ENCODE measurements at places on chromosomes 1 and 21. TPM values are rescaled to one million over a fixed set of nuclear protein-coding genes. Genes with fewer than 3 reads are reported as not detected.
A peak's percentile ranks its signal among the peaks of the same experiment; 100 is the strongest.

DNA sequence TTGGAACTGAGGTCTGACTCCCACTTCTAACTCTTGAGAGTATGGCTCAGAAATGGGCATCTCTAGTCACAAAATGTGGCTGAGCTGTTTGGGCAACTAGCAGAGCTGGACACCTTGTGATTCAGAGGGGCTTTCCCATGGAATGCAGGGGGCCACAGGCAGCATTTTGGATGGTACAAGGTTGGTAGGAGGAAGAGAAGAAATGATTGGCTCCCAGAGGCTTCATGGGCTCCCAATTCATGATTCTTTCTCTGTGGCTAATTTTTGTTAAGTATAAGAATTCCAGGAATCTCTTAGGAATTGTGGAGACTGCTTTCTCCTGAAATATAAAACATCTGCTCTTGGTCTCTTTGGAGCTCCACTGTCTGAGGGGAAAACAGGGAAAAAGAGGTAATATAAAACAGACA is 49.7 kb downstream of the PBX1 start:
- H3K27me3 ChIP-seq, result no peaks in the 10 kb centered on the region
- no peaks in the 10 kb centered on the region for H3K36me3 ChIP-seq
- H3K4me3 ChIP-seq, result no peak overlapping the region
- no peak for DNase-seq
- H3K27ac ChIP-seq, result no peak overlapping the region
- no peaks in the 10 kb centered on the region for H3K4me1 ChIP-seq

GRCh38 chr1:227886993-227887696 is 60.6 kb downstream of the WNT9A start:
- H3K4me1 ChIP-seq, result no peaks in the 10 kb centered on the region
- DNase-seq, result peak; percentile 2
- H3K27ac ChIP-seq, result no peak overlapping the region
- H3K27me3 ChIP-seq, result no peaks in the 10 kb centered on the region
- H3K36me3 ChIP-seq, result no peaks in the 10 kb centered on the region

GRCh38 chr1:3040004-3040403 is 18.7 kb downstream of the ACTRT2 start:
- H3K4me3 ChIP-seq, result no peak overlapping the region
- no peak for DNase-seq
- H3K4me1 ChIP-seq, result peaks cover 10% of the 10 kb centered on the region
- no peaks in the 10 kb centered on the region for H3K36me3 ChIP-seq
- H3K27ac ChIP-seq, result no peak overlapping the region

GRCh38 chr1:46724991-46725735 is 6.2 kb upstream of the EFCAB14 start:
- H3K4me1 ChIP-seq, result no peaks in the 10 kb centered on the region
- H3K4me3 ChIP-seq, result no peak overlapping the region
- DNase-seq, result peak; percentile 87

DNA sequence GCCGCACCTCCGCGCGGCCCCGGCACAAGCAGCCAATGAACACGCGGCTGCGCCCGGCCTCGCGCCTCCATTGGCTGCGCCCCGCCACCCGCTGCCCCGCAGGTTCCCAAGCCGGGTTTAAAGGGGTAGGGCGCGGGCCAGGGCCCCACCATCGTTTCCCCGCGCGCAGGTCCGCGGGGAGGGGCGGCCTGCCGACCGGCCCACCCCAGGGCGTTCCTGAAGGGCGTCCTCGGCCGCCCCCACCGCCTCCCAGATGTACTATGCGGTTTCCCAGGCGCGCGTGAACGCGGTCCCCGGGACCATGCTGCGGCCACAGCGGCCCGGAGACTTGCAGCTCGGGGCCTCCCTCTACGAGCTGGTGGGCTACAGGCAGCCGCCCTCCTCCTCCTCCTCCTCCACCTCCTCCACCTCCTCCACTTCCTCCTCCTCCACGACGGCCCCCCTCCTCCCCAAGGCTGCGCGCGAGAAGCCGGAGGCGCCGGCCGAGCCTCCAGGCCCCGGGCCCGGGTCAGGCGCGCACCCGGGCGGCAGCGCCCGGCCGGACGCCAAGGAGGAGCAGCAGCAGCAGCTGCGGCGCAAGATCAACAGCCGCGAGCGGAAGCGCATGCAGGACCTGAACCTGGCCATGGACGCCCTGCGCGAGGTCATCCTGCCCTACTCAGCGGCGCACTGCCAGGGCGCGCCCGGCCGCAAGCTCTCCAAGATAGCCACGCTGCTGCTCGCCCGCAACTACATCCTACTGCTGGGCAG is at the start of gene OLIG1:
OLIG1 (plus strand) TSS at position 148 of the 750 bp plus-strand sequence; CDS start at position 254, 106 bp downstream.
- H3K36me3 ChIP-seq, result no peaks in the 10 kb centered on the region
- H3K4me3 ChIP-seq, result no peak within 1 kb of the TSS
- H3K27me3 ChIP-seq, result no peaks in the 10 kb centered on the region
- no peak for DNase-seq
- H3K4me1 ChIP-seq, result peaks cover 18% of the 10 kb centered on the region
- no peak within 1 kb of the TSS for H3K27ac ChIP-seq

GRCh38 chr1:164668491-164669400 is 109.8 kb downstream of the PBX1 start:
- H3K27me3 ChIP-seq, result no peaks in the 10 kb centered on the region
- no peaks in the 10 kb centered on the region for H3K4me1 ChIP-seq
- H3K27ac ChIP-seq, result no peak overlapping the region
- no peak overlapping the region for H3K4me3 ChIP-seq

Gene SRSF11
- 209 TPM for total RNA-seq

DNA sequence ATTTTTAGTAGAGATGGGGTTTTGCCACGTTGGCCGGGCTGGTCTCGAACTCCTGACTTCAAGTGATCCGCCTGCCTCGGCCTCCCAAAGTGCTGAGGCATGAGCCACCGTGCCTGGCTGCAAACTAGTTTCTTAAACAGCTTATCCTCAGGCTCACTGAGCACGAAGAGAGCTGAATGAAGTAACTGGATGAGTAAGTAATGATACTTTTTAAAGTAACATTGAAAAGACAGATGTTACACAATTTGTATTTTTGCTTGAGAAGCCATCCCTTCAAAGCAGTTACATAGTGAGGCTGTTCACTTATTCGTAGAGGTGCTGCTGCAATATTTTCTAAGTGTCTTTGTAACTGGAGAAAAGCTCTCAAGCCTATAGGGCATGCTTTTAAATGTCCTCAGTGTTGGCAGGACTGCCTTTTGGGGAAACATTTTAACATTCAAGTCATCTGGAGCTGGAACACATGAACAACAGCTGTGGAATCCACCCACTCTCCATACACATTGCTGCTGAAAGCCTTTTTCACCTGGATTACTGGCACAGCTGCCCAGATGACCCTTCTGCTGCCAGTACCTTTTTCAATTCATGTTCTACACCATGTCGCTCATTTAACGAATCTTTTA is 2.7 kb upstream of the YBX1 start:
- H3K4me3 ChIP-seq, result no peak overlapping the region
- peaks cover 30% of the 10 kb centered on the region for H3K36me3 ChIP-seq

GRCh38 chr1:230148768-230149469 is 81.9 kb downstream of the GALNT2 start:
- DNase-seq, result no peak
- H3K36me3 ChIP-seq, result no peaks in the 10 kb centered on the region
- H3K4me1 ChIP-seq, result peaks cover 5% of the 10 kb centered on the region

Gene LYPLA2
- 43.1 TPM for total RNA-seq

Gene TAF13
- total RNA-seq, result 17.8 TPM

Gene SPRR3
- total RNA-seq, result not detected

DNA sequence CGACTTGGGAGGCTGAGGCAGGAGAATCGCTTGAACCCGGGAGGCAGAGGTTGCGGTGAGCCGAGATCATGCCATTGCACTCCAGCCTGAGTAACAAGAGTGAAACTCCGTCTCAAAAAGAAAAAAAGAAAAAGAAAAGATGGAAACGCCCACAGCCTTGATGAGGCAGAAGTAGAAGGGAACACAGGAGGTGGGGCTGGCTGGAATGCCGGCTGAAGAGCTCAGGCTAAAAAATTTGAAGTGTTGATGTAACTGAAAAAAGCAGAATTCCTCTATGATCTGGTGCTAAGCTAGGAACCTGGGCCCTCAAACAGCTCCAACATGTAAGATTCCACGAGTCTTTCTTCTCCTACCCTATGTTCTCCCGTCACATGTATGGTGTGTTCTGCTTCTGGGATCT is 53.6 kb downstream of the SLC66A1 start:
- no peak for DNase-seq
- no peaks in the 10 kb centered on the region for H3K27me3 ChIP-seq
- H3K36me3 ChIP-seq, result no peaks in the 10 kb centered on the region
- no peak overlapping the region for H3K27ac ChIP-seq

- no peak for DNase-seq
- H3K36me3 ChIP-seq, result no peaks in the 10 kb centered on the region
- no peaks in the 10 kb centered on the region for H3K27me3 ChIP-seq
- no peak overlapping the region for H3K4me3 ChIP-seq
- H3K27ac ChIP-seq, result no peak overlapping the region
These were observed 174.8 kb downstream of the PLPP3 start for GRCh38 chr1:56404561-56405030.

Gene C2CD2
- total RNA-seq, result 0.07 TPM

- DNase-seq, result no peak
- H3K27me3 ChIP-seq, result no peaks in the 10 kb centered on the region
- H3K36me3 ChIP-seq, result no peaks in the 10 kb centered on the region
- no peak overlapping the region for H3K4me3 ChIP-seq
- H3K27ac ChIP-seq, result no peak overlapping the region
These were observed 192.4 kb downstream of the TGFBR3 start for GRCh38 chr1:91693557-91693956.

Gene TRAF3IP3
- 1.6 TPM for total RNA-seq

DNA sequence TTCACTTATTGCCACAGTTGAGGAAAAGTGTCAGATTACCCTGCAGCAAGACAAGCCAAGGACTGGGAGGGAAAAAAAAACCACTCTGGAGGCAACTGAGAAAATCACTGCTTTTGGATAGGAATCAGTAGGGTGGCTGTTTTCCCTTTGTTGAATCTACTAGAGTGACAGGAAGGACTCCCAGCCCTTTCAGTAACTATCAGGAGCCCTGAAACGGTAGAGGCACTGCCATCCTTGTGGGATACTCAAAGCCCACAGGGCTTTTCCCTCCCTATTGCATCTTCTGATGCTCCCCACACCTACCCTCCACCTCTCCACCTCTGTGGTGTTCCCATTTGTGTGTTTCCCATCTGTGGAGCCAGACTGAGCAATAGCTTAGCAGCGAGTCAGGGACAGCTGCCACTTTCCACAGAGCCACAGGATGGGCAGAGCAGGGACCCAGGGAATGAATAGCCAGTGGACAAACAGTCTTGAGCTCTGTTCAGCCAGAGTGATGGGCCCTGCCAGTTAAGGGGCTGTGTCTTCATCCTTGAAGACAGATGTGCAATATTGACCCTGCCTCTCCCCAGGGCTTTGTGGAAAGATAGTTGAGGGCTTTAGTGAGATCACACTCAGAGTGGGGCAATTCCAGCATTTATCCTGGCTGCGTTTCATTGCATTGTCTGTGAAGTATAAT is 13.9 kb downstream of the UBIAD1 start:
- H3K27me3 ChIP-seq, result no peaks in the 10 kb centered on the region
- H3K36me3 ChIP-seq, result peaks cover 21% of the 10 kb centered on the region
- H3K27ac ChIP-seq, result no peak overlapping the region
- H3K4me1 ChIP-seq, result no peaks in the 10 kb centered on the region
- H3K4me3 ChIP-seq, result no peak overlapping the region
- DNase-seq, result no peak

GRCh38 chr1:234208791-234209190 is 164.5 kb upstream of the COA6 start:
- H3K4me1 ChIP-seq, result no peaks in the 10 kb centered on the region
- H3K4me3 ChIP-seq, result no peak overlapping the region
- no peaks in the 10 kb centered on the region for H3K27me3 ChIP-seq
- no peak for DNase-seq
- no peak overlapping the region for H3K27ac ChIP-seq

Gene WNT4
- total RNA-seq, result not detected

DNA sequence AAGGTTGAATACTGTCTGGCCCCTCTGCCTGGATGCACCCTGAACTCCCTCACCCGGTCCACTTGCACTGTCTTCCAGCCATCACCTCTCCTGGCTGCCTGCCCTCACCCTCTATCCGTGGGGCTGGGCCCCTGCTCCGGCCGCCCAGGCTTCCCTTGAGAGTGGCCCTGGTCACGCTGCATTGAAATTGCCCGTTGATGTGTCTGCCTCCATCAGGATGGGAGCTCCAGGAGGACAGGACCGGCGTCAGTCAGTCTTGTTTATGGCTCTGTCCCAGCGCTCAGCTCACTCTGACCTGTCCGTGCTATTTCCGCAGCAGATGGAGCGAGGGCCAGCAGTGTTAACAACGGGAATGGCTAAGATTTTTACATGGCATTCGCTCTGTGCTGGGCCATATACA is 34.9 kb downstream of the FOXO6 start:
- no peaks in the 10 kb centered on the region for H3K27me3 ChIP-seq
- no peak overlapping the region for H3K4me3 ChIP-seq
- H3K4me1 ChIP-seq, result peaks cover 8% of the 10 kb centered on the region
- no peak for DNase-seq
- H3K27ac ChIP-seq, result no peak overlapping the region
- no peaks in the 10 kb centered on the region for H3K36me3 ChIP-seq

DNA sequence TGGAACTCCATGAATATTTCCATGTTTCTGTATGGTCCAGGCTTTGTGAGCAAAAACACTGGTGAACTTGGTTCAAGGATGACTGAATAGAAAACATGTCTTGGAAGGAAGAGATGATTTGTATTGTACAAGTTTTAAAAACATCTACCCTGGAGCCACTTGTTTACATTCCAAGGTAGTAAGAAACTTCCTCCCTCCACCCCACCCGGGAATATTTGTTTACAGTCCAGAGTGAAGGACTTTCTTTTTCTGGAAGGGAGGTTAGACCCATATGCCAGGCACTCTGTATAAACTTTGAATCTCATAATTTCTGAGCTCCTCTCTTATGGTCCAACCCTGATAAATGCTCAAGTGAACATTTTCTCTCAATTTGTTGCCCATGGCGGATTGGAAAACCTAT is 323.3 kb upstream of the LYPLAL1 start:
- no peak for DNase-seq
- H3K27ac ChIP-seq, result no peak overlapping the region
- no peak overlapping the region for H3K4me3 ChIP-seq
- no peaks in the 10 kb centered on the region for H3K36me3 ChIP-seq
- no peaks in the 10 kb centered on the region for H3K27me3 ChIP-seq

Gene CASQ2
- not detected for total RNA-seq

DNA sequence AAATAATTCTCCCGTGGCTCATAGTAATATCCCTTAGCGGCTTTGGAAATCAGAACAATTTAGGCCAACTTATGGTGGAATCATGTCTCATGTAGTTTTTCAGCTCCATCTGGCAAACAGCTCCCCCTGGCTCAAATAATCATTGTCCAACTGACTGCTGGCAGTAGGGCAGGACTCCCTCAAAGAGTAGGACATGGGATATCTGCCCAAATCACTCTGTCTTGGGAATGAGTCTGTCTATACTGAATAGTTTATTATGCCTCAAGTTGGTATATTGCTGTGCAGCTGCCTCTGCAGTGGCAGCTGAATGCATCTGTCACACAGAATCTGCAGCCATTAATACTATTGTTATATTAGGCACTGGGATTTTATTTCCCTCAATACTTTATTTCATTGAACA is 255.7 kb downstream of the COL11A1 start:
- no peaks in the 10 kb centered on the region for H3K27me3 ChIP-seq
- DNase-seq, result no peak
- H3K4me3 ChIP-seq, result no peak overlapping the region
- H3K27ac ChIP-seq, result no peak overlapping the region

GRCh38 chr1:178134061-178134460 is 40.2 kb downstream of the RASAL2 start:
- no peaks in the 10 kb centered on the region for H3K36me3 ChIP-seq
- H3K4me1 ChIP-seq, result no peaks in the 10 kb centered on the region
- no peaks in the 10 kb centered on the region for H3K27me3 ChIP-seq
- H3K4me3 ChIP-seq, result no peak overlapping the region
- no peak for DNase-seq

Measured in Karpas-422 (cell line).